ENCODE measurements at places on chromosomes 4 and X. TPM values are rescaled to one million over a fixed set of nuclear protein-coding genes. Genes with fewer than 3 reads are reported as not detected.

DNA sequence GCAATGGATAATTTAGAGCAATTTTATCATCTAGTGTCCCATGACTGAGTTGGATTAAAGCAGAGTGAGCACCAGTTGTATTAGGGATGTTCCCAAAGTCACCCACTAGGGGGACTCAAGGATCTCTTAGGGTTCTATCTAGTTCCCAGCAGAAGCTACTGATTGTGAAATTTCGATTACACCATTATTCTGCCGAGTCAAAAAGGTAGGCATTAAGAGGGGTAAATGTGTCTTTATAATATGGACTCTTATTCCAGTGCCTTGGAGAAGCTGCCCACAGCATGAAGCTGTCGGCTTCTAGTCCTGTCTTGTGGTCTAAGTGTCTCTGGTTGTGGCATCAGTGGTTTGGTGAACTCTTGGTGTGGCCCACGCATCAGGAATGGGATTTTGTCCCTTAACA, 53.3 kb downstream of the RGS12 start:
- peak; percentile 60 for DNase-seq

DNA sequence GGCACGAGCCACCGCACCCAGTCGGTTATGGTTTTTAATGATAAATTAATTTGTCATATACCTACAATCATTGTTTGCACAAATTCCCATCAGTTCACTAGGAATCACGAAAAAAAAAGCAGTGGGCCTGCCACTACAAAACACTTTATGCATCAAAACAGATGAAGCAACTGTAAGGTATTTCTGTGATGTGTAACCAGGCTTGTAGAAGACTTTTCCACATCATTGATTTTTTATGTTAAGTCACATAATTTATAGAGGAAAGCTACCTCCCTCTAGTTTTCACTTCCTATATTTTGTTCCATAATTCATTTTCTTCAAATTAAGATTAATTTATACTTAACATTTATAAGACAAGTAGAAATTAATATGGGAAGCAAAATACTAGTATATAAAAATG, 6.7 kb upstream of the FAM200B start:
- no peak for DNase-seq

The MAGEE2 gene
- 0.12 TPM for total RNA-seq

GRCh38 chrX:137215467-137215866, 181.7 kb upstream of the GPR101 start:
- no peak for DNase-seq

The ADH1A gene
- total RNA-seq = not detected

The ATP7A gene
- 14.1 TPM for total RNA-seq

- peak; percentile 82 for DNase-seq
Observed at GRCh38 chr4:25098964-25099891, 61.0 kb downstream of the SEPSECS start.

DNA sequence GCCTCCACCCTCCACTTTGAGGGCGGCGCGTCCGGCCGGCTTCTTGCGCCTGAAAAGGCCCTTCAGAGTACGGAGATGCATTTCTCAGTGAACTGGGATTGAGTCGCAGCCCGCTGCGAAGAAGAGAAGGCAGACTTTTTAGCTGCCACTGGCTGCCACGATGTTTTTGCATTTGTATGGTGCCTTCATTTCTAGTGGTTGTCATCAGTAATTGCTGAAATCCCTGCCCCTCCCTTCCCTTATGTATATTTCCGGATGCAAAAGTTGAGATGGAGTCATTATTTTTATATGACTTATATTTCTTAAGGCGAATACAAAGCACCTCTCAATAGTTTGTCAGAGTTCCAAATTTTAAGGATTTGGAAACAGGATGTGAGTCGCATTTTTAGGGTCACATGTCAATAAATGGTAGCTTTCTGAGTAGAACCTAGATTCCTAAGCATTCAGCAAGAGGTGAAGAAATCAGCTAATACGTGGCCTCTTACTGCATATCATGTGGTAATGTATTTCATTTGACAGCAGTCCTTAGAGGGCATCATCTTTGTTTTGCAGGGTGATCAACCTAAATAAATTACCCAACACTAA, 658 bp downstream of the ATP6AP2 start:
- peak; percentile 12 for DNase-seq

DNA sequence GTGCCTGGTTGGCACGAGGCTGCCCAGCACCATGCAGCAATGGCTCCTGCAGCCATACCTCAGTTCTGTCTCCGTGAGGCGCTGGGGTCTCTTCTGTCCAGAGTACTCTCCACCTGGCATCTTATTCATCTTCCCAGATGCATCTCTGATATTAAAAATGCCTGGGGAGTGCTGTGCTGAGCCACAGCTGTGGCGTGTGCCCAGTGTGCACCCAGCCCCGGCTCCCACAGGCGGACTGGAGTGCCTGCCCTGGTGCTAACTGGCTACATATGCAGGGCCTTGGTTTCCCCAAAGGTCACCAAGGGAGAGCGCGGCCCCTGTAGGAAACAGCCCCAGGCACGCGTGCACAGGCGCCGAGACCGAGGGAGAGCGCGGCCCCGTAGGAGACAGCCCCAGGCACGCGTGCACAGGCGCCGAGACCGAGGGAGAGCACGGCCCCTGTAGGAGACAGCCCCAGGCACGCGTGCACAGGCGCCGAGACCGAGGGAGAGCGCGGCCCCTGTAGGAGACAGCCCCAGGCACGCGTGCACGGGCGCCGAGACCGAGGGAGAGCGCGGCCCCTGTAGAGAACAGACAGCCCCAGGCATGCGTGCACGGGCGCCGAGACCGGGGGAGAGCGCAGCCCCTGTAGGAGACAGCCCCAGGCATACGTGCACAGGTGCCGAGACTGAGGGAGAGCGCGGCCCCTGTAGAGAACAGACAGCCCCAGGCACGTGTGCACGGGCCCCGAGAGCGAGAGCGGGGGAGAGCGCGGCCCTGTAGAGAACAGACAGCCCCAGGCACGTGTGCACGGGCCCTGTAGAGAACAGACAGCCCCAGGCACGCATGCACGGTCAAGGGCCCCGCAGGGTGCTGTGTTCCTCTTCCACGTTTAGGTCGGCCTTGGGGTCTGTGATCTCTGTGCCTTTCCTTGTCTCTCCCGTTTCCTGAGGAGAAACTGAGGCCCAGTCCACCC, 14.5 kb downstream of the TMEM175 start:
- DNase-seq = no peak

The TLR3 gene
- total RNA-seq = 7.0 TPM

GRCh38 chr4:7032596-7032995, 10.6 kb upstream of the TADA2B start:
- no peak for DNase-seq

DNA sequence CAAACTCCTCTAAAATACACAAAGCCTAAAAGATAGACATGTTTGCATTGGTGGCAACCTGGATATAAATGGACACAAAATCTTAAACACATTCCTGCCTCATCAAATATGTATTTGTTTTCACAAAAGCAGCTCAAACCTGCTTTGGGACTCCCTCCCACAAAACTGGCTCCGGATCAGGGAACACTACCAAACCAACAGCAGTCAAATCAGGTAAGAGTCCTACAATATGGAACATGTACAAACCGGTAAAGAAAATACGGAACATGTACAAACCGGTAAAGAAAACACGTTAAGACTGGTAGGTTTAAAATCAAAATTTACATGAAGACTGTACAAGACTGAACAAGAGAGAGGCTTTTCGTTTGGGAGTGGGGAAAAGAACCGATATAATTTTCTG, 4.3 kb downstream of the AMTN start:
- DNase-seq = no peak

The BST1 gene
- 21.2 TPM for total RNA-seq

DNA sequence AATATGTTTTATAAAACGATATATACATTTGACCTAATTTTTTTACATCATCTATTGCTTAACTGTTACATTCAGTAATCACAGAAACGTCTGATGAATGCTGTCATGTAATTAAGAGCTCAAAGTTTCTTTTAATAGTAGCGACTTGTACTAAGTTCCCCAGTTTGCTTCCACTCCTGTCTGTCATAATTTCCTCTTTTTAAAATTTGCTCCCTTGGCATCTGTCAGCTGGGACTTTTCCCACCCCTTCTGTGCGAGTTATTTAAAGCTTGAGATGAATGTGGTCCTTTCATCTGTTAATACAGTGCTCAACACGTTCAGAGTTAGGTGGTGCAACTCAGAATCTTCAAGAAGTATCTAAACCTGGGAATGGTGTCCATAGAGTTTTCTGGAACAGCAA, 1.2 kb downstream of the RAP1GDS1 start:
- DNase-seq = peak; percentile 1
